Progenitor cell of endocrine pancreas (in vitro differentiated cells): ENCODE measurements at places on chromosomes 16 and 17. TPM values are rescaled to one million over a fixed set of nuclear protein-coding genes. Genes with fewer than 3 reads are reported as not detected.

GRCh38 chr16:3036726-3037315, at the start of gene BICDL2:
Gene BICDL2, minus strand, starts transcription at chr16:3036944. Its CDS starts 1,448 bp downstream, at chr16:3035496.
- H3K27ac ChIP-seq = peak within 1 kb of the TSS; percentile 49
- peak within 1 kb of the TSS; percentile 64 for H3K4me3 ChIP-seq
- no peak for DNase-seq
- H3K36me3 ChIP-seq = no peaks in the 10 kb centered on the region
- H3K4me1 ChIP-seq = peaks cover 4% of the 10 kb centered on the region

DNA sequence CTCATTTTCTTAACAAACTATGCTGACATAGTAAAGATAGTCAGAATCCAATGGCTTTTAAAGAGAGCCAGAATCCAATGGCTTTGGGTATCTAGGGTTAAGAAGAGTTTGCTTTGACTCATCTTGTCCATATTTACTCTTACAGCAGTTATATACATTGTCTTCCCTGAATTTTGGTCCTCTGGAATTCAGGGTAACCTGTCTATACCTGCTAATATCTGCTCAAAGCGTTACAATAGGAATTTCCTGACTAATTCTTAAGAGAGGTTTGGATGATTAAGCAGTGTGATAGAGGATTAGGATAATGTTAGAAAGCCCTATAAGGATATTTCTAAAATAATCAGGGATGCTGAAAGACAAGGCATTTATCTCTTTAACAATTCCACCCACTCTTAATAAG, 2.0 kb upstream of the CDH8 start:
- H3K4me1 ChIP-seq = peaks cover 16% of the 10 kb centered on the region
- no peak for DNase-seq
- H3K27me3 ChIP-seq = peaks cover 71% of the 10 kb centered on the region
- no peak overlapping the region for H3K27ac ChIP-seq
- H3K36me3 ChIP-seq = no peaks in the 10 kb centered on the region

- H3K27me3 ChIP-seq = peaks cover 43% of the 10 kb centered on the region
- no peak overlapping the region for H3K4me3 ChIP-seq
- peaks cover 2% of the 10 kb centered on the region for H3K4me1 ChIP-seq
Measured at GRCh38 chr16:86718118-86718517, 139.8 kb downstream of the FOXL1 start.

PRSS33 gene
- 0.27 and 0.31 TPM in 2 replicates for total RNA-seq

GRCh38 chr16:20441191-20441590, 10.1 kb upstream of the ACSM2A start:
- no peak overlapping the region for H3K27ac ChIP-seq
- H3K4me1 ChIP-seq = no peaks in the 10 kb centered on the region
- no peak overlapping the region for H3K4me3 ChIP-seq
- DNase-seq = no peak
- H3K36me3 ChIP-seq = no peaks in the 10 kb centered on the region

GUCY2D gene
- not detected in 2 replicates for total RNA-seq

DNA sequence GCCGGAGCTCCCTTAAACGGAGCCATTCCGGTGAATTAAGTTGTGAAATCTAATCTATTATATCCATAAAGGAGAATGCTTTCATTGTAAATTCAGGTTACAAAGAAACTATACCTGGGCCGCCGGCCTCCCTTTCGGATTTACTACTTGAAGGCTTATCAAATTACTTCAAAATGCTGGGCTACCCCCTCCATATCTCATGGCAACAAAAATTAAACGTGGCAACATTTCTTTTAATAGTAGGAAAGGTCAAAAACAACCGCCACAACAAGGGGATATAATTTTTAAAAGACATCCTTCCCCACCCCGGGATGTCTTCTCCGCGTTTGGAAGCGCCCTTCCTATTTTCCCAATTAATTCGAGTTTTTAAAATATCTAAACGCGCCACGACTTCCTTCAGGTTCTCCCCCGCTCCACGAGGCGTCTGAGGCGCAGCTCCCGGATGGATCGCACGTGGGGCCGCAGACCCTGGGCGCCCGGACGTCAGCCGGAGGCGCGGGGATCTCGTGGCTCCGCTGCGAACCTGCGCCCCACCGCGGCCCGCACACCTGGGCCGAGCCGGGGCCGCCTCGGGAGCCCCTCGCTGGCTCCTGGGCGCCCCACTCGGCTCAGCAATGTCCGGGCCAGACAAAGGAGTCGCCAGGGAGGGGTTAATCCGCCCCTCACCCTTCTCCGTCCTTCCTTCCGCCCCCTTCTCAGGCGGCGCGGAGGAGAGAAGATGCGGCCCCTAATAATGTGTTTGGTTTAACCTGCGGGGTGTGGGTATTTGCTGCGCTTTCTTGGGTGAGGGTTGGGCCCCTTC, 47.4 kb upstream of the SLC38A10 start:
- peak overlapping the region; percentile 94 for H3K4me3 ChIP-seq
- peak overlapping the region; percentile 99 for H3K27ac ChIP-seq
- DNase-seq = no peak
- peaks cover 16% of the 10 kb centered on the region for H3K36me3 ChIP-seq
- H3K4me1 ChIP-seq = peaks cover 25% of the 10 kb centered on the region
- no peaks in the 10 kb centered on the region for H3K27me3 ChIP-seq

- H3K36me3 ChIP-seq = no peaks in the 10 kb centered on the region
- no peaks in the 10 kb centered on the region for H3K4me1 ChIP-seq
- no peak overlapping the region for H3K4me3 ChIP-seq
- no peak for DNase-seq
- no peaks in the 10 kb centered on the region for H3K27me3 ChIP-seq
Measured at GRCh38 chr16:89593841-89594240, 18.3 kb downstream of the CPNE7 start.

DNA sequence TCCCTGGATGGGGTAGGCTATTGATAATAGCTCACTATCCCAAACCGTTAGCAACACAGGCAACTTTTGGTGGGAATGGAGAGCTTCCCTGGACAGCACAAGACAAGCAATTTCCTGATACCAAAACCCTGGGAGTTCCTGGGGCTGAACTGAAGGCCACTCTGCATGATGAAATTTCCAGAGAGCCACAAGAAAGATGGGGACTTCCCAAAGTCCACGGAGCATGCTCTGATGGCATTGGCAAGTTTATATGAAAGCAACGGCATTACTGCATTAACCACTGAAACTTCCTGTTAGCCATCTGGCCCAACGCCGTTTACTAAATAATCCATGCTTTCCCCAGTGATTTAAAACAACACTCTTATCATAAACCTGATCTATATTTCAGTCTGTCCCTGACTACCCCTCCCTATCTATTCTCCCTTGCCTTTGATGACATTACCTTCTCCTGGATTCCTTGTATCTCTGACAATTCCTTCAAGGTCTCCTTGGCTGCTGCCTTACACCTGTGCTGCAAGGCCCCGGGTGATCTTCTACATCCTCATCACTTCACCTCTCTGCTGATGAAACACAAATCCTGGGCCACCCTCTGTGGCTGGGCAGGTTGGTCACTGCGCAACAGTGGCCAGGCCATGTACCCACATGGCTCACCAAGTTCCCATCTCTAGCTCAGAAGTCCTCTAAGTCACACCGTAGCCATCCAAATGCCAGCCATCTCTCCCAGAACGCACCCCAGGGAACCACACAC, 108.5 kb upstream of the RCVRN start:
- no peak overlapping the region for H3K4me3 ChIP-seq
- no peaks in the 10 kb centered on the region for H3K36me3 ChIP-seq
- H3K4me1 ChIP-seq = no peaks in the 10 kb centered on the region
- H3K27ac ChIP-seq = no peak overlapping the region
- no peak for DNase-seq

- no peaks in the 10 kb centered on the region for H3K36me3 ChIP-seq
- peak; percentile 79 for DNase-seq
- peaks cover 1% of the 10 kb centered on the region for H3K4me1 ChIP-seq
- H3K4me3 ChIP-seq = peak overlapping the region; percentile 62
- H3K27me3 ChIP-seq = peaks cover 50% of the 10 kb centered on the region
- H3K27ac ChIP-seq = no peak overlapping the region
Measured at GRCh38 chr16:3099732-3100499, 822 bp upstream of the ZSCAN10 start.

TEKT5 gene
- total RNA-seq = 0.29 and 0.58 TPM in 2 replicates

OR1F1 gene
- not detected in 2 replicates for total RNA-seq

- no peak for DNase-seq
- H3K4me3 ChIP-seq = no peak overlapping the region
- peaks cover 17% of the 10 kb centered on the region for H3K4me1 ChIP-seq
Measured at GRCh38 chr16:75620326-75621169, 2.5 kb downstream of the ADAT1 start.

DNA sequence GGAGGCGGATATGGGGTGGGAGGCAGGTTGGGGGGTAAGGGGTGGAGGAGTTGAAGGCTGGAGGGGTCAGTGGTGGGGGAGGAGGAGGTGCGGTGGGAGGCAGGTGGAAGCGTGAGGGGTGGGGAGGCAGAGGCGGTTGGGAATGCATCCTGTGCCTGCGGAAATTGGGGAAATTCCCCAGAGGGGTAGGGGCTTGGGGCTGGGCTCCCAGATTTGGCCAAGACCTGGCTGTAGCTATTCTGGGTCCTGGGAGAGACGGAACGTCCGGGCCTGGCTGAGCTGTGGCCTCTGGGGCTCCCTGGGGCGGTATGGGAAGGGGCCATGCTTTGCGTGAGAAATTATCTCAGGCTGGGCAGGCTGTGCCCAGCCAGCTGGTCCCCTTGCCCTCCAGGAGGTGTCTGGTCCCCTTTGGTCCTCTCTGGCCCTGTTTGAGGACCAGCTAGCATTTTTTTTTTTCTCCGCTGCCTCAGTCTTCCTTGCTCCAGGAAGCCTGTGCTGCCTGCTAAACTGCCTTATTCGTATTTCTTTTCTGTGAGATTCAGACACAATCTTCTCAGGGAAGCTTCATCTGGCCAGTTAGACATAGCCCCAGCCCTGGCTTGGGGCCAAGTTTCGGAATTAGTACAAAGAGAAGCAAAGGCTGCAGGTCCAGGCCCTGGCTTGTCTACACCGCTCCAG, 7.3 kb upstream of the TRPV2 start:
- no peaks in the 10 kb centered on the region for H3K36me3 ChIP-seq
- peaks cover 6% of the 10 kb centered on the region for H3K27me3 ChIP-seq
- no peak overlapping the region for H3K27ac ChIP-seq

- no peak for DNase-seq
- no peaks in the 10 kb centered on the region for H3K36me3 ChIP-seq
- H3K4me3 ChIP-seq = no peak overlapping the region
- peaks cover 17% of the 10 kb centered on the region for H3K27me3 ChIP-seq
- no peaks in the 10 kb centered on the region for H3K4me1 ChIP-seq
- H3K27ac ChIP-seq = no peak overlapping the region
Measured at GRCh38 chr16:89060207-89060794, 33.4 kb upstream of the ACSF3 start.

DNA sequence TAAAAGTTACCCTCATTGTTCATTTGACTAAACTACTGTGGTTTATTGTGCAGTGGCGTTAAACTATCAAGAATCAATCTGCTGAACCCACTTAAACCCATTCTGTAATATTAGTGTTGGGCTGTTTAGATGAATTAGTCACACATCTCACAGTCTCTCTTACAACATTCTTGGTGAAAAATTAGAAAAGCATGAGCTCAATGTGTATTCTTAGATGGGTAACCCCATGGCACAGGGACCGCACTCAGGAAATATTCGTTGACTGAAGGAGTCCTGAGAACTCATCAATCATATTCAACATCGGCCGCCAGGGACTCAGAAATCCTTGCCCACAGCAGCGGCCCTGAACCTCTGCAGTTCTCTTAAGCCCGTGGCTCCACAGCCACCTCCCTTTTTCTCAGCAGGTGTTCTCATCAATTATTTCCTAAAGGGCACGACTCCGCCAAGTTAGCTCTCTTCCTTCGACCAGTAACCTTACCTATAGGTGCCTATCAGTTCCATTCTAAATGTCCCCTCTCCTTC, 155.6 kb downstream of the STX8 start:
- no peak overlapping the region for H3K27ac ChIP-seq
- no peaks in the 10 kb centered on the region for H3K4me1 ChIP-seq
- peaks cover 21% of the 10 kb centered on the region for H3K36me3 ChIP-seq
- H3K27me3 ChIP-seq = no peaks in the 10 kb centered on the region

DNA sequence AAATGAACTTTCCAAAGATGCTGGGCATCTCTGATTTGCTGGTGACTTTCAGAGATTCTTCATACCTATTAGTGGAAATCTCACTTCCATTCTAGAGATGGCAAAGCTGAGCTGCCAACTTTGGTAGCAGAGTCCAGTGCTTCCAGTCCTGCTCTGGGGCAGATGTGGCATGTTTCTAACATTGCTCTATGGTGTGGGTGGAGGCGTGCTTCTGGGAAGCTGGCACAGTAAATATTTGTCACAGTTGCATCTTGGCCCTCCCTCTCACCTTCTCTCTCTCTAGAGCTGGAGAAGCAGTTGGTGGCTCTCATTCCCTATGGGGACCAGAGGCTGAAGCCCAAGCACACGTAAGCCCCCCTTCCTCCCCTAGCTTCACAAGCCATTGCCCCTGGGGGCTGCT, 1.9 kb downstream of the TMEM106A start:
- H3K27me3 ChIP-seq = no peaks in the 10 kb centered on the region
- no peak overlapping the region for H3K4me3 ChIP-seq
- H3K4me1 ChIP-seq = peaks cover 20% of the 10 kb centered on the region
- H3K36me3 ChIP-seq = peaks cover 7% of the 10 kb centered on the region
- no peak overlapping the region for H3K27ac ChIP-seq

DNA sequence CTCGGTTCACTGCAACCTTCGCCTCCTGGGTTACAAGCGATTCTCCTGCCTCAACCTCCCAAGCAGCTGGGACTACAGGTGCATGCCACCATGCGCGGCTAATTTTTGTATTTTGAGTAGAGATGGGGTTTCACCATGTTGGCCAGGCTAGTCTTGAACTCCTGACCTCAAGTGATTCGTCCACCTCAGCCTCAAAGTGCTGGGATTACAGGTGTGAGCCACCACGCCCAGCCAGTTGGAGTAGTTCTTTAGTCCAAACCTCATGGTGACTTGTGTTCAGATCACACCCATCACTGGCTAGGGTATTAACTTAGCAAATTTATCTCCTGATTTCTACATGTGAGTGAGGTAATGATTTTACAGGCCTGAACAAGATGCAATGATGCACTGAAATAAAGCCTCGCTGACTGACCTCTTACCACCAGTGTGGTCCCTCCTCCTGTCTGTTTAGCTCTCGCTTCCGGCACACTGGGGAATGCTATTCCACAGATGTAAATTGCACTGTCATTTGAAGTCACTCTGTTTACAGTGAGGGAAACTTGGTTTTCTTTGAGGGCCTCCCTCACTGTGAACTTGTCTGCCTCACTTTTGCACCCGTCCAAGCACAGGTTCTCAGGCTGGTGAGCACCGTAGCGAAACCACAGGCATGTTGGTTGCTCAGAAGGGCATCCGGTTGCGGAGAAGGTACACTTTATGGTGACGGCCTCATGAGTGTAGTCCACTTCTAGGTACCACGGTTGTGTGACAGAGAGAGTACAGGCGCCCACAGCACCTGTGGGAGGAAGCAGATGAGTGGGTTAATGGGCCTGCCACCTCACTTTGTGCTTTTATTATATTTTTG, 5.5 kb downstream of the IGSF6 start:
- no peak overlapping the region for H3K27ac ChIP-seq
- peaks cover 13% of the 10 kb centered on the region for H3K4me1 ChIP-seq
- H3K27me3 ChIP-seq = no peaks in the 10 kb centered on the region
